ENCODE measurements at places on chromosomes 7 and 10.

DNA sequence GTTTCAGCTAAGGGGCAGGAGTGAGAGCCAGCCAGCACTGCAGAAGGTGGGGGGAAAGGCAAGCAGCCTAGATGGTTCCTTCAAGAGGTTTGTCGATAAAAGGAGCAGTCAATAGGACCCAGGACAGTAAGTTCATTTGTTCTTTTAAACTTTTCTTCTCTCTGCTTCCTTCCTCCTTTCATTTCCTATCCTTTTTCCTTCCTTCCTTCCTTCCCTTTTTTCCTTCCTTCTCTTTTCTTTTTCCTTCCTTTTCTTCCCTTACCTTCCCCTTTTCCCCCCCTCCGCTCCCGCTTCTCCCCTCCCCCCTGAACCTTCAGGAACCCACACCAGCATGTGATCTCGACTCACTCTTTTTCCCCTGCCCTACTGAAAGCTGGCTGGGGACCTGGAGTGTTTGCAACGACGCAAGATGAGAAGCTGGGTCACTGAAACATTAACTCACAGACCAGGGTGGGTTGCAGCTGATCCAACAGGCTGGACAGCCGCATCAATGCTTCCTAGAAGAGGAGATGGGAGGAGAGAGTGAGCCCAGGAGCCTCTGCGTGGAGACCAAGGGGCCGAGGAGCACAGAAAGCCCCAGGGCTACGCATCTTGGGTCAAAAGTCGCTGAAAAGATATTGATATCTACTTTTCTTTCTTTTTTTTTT, 103.4 kb upstream of the SDK1 start:
- no peak for DNase-seq

DNA sequence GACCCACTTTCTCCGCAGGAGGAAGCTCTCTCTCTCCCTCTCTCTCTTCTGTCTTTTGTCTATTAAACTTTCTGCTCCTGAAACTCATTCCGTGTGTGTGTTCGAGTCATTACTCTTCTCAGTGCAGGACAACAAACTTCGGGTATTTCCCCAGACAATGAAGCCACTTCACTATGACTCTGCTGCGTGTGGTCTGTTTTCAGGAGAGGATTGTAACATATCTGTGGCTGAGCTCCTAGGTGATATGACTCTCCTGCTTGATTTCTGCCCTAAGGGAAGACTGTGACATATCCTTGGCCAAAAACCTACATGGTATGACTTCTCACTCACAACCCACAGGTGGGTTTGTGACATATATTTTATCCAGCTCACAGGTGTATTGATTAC, 39.9 kb upstream of the ZNF107 start:
- no peak for DNase-seq

DNA sequence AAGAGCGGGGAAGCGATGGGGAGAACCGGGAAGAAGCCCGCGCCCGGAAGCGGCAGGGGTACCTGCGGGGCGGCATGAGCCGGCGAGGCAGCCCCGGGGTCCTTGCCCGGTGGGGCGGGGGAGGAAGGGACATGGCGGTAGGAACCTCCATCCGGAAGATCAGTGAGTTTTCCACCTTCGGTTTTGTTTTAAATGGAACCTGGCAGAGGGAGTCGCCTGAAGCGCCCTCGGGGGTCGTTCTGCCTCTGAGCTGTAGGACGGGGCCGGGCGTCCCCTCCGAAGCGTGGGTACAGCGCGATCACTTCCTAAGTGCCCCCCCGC, 471 bp downstream of the PFKP start:
- DNase-seq = peak; percentile 43

GRCh38 chr10:6171881-6172695, 30.6 kb upstream of the PFKFB3 start:
- DNase-seq = peak; percentile 80

- DNase-seq = no peak
Measured at GRCh38 chr10:72709041-72709440, 17.1 kb downstream of the MCU start.

GRCh38 chr10:113958631-113959382, 84.9 kb upstream of the ADRB1 start:
- peak; percentile 53 for DNase-seq
